ENCODE measurements at places on chromosomes 2 and 18.
A peak's percentile ranks its signal among the peaks of the same experiment; 100 is the strongest.

GRCh38 chr18:10860382-10860781 lies 289.0 kb downstream of the PIEZO2 start:
- H3K4me1 ChIP-seq, result peaks cover 7% of the 10 kb centered on the region
- no peak overlapping the region for H3K27ac ChIP-seq
- no peaks in the 10 kb centered on the region for H3K36me3 ChIP-seq

DNA sequence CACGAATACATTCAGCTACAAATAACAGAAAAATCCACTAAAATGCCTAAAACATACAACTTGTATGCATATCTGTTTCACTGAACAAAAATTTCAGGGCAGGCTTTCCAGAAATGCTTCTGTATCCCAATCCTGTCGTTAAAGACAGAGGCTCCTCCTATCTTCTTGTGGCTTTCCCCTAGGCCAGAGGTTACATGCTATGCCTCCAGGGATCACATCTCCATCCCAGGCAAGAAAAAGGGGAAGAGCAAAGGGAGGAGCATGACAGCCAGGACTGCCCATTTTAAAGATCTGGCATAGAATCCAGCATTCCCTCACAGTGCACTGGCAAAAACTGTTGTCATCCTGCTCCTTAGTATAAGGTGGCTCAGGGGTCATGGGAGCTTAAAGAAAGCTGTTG lies 268.7 kb upstream of the SETBP1 start:
- H3K27ac ChIP-seq, result peak overlapping the region; percentile 53
- H3K27me3 ChIP-seq, result no peaks in the 10 kb centered on the region
- no peak for DNase-seq
- H3K36me3 ChIP-seq, result no peaks in the 10 kb centered on the region
- no peak overlapping the region for H3K4me3 ChIP-seq
- peaks cover 11% of the 10 kb centered on the region for H3K4me1 ChIP-seq

- no peaks in the 10 kb centered on the region for H3K36me3 ChIP-seq
- peaks cover 2% of the 10 kb centered on the region for H3K4me1 ChIP-seq
- no peaks in the 10 kb centered on the region for H3K27me3 ChIP-seq
- H3K27ac ChIP-seq, result no peak overlapping the region
These were observed 33.6 kb upstream of the EFEMP1 start for GRCh38 chr2:55957142-55957541.

- no peaks in the 10 kb centered on the region for H3K36me3 ChIP-seq
- DNase-seq, result no peak
- no peak overlapping the region for H3K4me3 ChIP-seq
- H3K4me1 ChIP-seq, result no peaks in the 10 kb centered on the region
These were observed 17.5 kb downstream of the FTCDNL1 start for GRCh38 chr2:199833525-199833924.

GRCh38 chr2:211981451-211981850 lies 557.2 kb downstream of the ERBB4 start:
- H3K36me3 ChIP-seq, result no peaks in the 10 kb centered on the region
- H3K4me3 ChIP-seq, result no peak overlapping the region
- no peak for DNase-seq
- H3K27me3 ChIP-seq, result no peaks in the 10 kb centered on the region
- no peaks in the 10 kb centered on the region for H3K4me1 ChIP-seq

GRCh38 chr2:28352610-28353195 lies 40.0 kb upstream of the FOSL2 start:
- no peak for DNase-seq
- no peaks in the 10 kb centered on the region for H3K36me3 ChIP-seq
- H3K4me3 ChIP-seq, result no peak overlapping the region
- peaks cover 24% of the 10 kb centered on the region for H3K4me1 ChIP-seq
- peak overlapping the region; percentile 5 for H3K27ac ChIP-seq
- H3K27me3 ChIP-seq, result no peaks in the 10 kb centered on the region

DNA sequence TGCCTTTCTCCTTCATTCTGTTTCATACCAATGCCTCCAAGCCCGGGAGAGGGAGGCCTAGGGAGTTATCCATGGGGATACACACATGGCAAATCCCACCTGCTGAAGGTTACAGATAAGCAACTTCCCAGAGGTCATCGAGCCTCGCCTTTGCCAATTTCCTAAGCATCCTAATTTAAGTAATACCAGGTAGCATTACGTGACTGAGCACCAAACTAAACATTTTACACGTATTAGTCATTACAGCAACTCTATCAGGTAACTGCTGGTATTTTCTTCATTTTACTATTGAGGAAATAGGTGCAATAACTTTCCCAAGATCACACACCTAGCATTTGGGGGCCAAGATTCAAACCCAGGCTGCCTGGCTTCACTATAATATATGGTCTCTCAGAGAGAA lies 30.1 kb upstream of the BZW1 start:
- H3K36me3 ChIP-seq, result no peaks in the 10 kb centered on the region
- peaks cover 8% of the 10 kb centered on the region for H3K4me1 ChIP-seq
- no peak overlapping the region for H3K27ac ChIP-seq
- no peak for DNase-seq
- no peak overlapping the region for H3K4me3 ChIP-seq

- H3K4me3 ChIP-seq, result no peak overlapping the region
- no peak for DNase-seq
- no peak overlapping the region for H3K27ac ChIP-seq
- H3K4me1 ChIP-seq, result peaks cover 10% of the 10 kb centered on the region
- H3K36me3 ChIP-seq, result no peaks in the 10 kb centered on the region
- H3K27me3 ChIP-seq, result no peaks in the 10 kb centered on the region
These were observed 29.4 kb upstream of the ASNSD1 start for GRCh38 chr2:189631849-189632248.

GRCh38 chr2:108904680-108905079 lies 84.3 kb downstream of the EDAR start:
- no peaks in the 10 kb centered on the region for H3K27me3 ChIP-seq
- no peaks in the 10 kb centered on the region for H3K36me3 ChIP-seq
- H3K4me3 ChIP-seq, result no peak overlapping the region

DNA sequence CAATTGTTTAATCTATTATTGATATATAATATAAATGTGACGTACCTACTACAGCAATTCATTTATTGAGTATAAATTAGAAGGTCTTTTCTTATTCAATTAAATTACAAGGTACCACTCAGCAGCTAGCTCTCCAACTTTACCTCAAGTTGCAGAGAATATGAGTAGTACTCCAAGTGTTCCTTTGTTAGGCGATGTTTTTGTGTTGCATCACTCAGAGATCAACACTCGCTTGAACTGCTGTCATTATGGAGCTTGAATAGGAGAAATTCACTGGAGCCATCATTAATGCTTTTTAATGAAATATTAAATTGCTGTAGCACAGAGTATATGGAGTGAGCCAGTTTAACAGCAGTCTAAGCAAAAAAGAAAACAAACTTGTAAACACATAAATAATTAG lies 320.0 kb downstream of the FSIP2 start:
- no peaks in the 10 kb centered on the region for H3K27me3 ChIP-seq
- DNase-seq, result no peak
- no peak overlapping the region for H3K27ac ChIP-seq
- no peak overlapping the region for H3K4me3 ChIP-seq

DNA sequence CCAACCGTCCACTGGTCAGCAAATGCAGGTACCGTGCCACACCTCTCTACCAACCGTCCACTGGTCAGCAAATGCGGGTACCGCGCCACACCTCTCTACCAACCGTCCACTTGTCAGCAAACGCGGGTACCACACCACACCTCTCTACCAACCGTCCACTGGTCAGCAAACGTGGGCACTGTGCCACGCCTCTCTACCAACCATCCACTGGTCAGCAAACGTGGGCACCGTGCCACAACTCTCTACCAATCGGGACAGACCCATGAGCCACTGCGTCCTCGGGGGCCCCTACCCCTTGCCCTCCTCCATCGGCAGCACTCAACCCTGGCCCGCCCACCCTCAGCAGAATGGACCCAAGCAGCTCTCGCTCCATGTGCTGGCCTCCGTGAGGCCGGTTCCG lies 226.4 kb upstream of the SALL3 start:
- no peak for DNase-seq
- no peak overlapping the region for H3K27ac ChIP-seq
- no peaks in the 10 kb centered on the region for H3K36me3 ChIP-seq
- H3K4me3 ChIP-seq, result no peak overlapping the region
- H3K27me3 ChIP-seq, result peaks cover 15% of the 10 kb centered on the region

- H3K27ac ChIP-seq, result no peak overlapping the region
- H3K27me3 ChIP-seq, result no peaks in the 10 kb centered on the region
- DNase-seq, result no peak
- H3K4me3 ChIP-seq, result no peak overlapping the region
These were observed 191.5 kb downstream of the ZFP36L2 start for GRCh38 chr2:43034921-43035320.

- peaks cover 3% of the 10 kb centered on the region for H3K4me1 ChIP-seq
- H3K4me3 ChIP-seq, result peak overlapping the region; percentile 79
- peak overlapping the region; percentile 91 for H3K27ac ChIP-seq
- DNase-seq, result no peak
These were observed 1.9 kb downstream of the LIMS2 start for GRCh38 chr2:127673291-127674069.

GRCh38 chr18:65522907-65523306 lies 227.9 kb upstream of the CDH7 start:
- H3K36me3 ChIP-seq, result no peaks in the 10 kb centered on the region
- H3K27me3 ChIP-seq, result no peaks in the 10 kb centered on the region
- H3K4me1 ChIP-seq, result no peaks in the 10 kb centered on the region
- no peak for DNase-seq

- no peak overlapping the region for H3K4me3 ChIP-seq
- H3K27me3 ChIP-seq, result no peaks in the 10 kb centered on the region
- H3K36me3 ChIP-seq, result no peaks in the 10 kb centered on the region
- DNase-seq, result no peak
- H3K27ac ChIP-seq, result no peak overlapping the region
- H3K4me1 ChIP-seq, result no peaks in the 10 kb centered on the region
These were observed 43.9 kb upstream of the B3GNT7 start for GRCh38 chr2:231351648-231352047.

DNA sequence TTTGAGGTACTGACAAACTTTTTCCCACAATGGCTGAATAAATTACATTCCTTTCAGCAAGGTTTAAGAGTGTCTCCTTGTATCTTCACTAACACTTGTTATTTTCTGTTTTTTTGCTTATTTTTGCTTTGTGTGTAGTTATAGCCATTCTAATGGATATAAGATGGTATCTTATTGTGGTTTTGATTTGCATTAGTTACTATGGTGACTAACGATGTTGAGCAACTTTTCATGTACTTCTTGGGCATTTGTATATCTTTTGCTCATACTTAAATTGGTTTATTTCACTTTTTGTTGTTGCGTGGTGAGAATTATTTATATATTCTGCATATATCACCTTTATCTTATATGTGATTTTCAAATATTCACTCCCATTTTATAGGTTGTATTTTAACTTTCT lies 79.9 kb upstream of the FSIP2 start:
- H3K27ac ChIP-seq, result no peak overlapping the region
- H3K27me3 ChIP-seq, result no peaks in the 10 kb centered on the region
- no peaks in the 10 kb centered on the region for H3K4me1 ChIP-seq
- no peak for DNase-seq

GRCh38 chr2:75100011-75100800 lies 99.1 kb downstream of the TACR1 start:
- H3K27ac ChIP-seq, result no peak overlapping the region
- H3K27me3 ChIP-seq, result no peaks in the 10 kb centered on the region
- H3K4me3 ChIP-seq, result no peak overlapping the region
- no peaks in the 10 kb centered on the region for H3K4me1 ChIP-seq
- DNase-seq, result no peak

DNA sequence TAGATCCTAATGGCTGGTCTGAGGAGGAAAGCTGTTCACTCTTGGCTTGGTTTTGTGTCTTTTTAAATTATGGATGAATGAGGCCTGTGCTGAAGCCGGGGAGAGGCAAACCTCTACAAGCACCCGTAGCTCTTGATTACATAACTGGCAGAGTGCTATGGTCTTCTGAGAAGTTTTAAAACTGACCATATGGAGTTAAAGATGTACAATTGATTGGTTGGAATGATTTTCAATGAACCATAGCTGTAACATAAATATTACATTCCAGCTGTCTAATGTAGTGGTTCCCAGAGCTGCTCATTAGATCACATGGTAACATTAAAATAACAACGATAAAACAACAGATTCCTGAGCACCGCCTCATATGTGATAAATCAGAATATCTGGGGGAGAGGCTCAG lies 71.1 kb upstream of the MAP4K3 start:
- peaks cover 3% of the 10 kb centered on the region for H3K4me1 ChIP-seq
- no peak for DNase-seq
- H3K4me3 ChIP-seq, result no peak overlapping the region
- H3K27ac ChIP-seq, result no peak overlapping the region
- H3K27me3 ChIP-seq, result no peaks in the 10 kb centered on the region

DNA sequence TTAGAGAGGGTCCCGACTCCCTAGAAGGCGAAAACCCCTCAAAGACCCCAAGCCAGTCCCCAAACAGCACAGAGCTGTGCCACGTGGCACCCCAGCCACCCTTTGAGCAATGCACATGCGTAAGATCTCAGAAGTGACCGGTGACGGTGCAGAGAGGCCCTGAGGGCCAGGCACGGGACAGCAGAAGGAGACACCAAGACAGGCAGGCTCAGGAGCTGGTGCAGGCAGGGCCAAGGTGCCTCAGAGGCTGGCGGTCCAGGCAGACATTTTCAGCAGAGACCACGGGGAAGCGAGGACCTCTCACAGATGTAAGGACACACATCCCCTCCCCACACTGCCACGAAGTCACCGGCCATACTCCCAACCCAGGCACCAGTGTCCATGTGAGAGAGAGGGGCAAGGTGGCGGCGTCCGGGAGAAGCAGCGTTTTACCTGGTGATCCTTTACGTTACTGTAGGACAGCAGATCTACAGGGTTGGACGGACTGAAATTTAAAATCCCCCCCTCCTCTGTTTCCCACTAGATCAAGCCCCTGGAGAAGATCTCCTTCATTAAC lies 2.0 kb upstream of the RAB17 start:
- H3K4me3 ChIP-seq, result no peak overlapping the region
- DNase-seq, result no peak
- H3K36me3 ChIP-seq, result no peaks in the 10 kb centered on the region
- no peak overlapping the region for H3K27ac ChIP-seq

GRCh38 chr2:77395011-77395410 lies 127.2 kb downstream of the LRRTM4 start:
- no peaks in the 10 kb centered on the region for H3K36me3 ChIP-seq
- no peaks in the 10 kb centered on the region for H3K4me1 ChIP-seq
- no peak overlapping the region for H3K4me3 ChIP-seq
- H3K27ac ChIP-seq, result no peak overlapping the region

DNA sequence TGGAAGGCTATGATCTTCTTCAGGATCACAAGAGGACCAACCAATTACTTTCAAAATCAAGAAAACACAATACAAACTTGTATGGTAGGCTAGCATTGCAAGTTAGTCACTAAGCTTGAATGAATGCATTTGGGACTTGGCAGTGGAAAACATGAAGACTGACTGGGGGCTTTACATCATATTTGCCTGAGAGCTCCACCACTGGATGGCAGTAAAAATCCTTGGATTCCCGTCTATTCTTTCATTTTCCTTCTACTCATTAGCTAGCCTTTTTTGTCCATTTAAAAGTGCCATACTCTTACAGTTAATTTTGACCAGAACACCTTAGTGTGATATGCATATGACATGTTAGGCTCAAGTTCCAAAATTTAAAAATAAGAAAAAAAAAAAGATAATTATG lies 63.5 kb upstream of the RASGRP3 start:
- H3K36me3 ChIP-seq, result no peaks in the 10 kb centered on the region
- H3K27ac ChIP-seq, result no peak overlapping the region
- no peak for DNase-seq
- no peaks in the 10 kb centered on the region for H3K4me1 ChIP-seq
